ENCODE measurements at places on chromosomes 7 and 10. TPM values are rescaled to one million over a fixed set of nuclear protein-coding genes. Genes with fewer than 3 reads are reported as not detected.

Gene GPER1
- 3.6 TPM for total RNA-seq

Gene AMZ1
- not detected for total RNA-seq

DNA sequence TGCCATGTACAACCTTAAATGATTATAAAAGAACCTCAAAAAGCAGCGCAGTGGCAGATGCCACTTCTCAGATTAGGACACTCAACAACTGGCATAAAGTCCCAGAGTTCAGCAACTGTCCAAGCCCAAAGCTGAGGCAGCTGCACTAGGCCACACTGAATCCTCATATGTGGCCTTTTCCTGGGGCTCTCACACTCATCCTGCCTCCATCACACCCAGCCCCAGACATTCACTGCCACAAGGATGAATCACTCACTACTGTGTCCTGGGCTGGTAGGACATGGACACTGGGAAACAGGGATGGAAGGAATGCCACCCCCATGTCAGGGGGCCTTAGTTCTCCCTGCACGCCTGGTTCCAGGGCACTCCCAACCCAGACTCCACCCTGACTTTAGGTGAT is 547.7 kb downstream of the TNS3 start:
- H3K27me3 ChIP-seq, result no peaks in the 10 kb centered on the region
- DNase-seq, result no peak
- H3K4me3 ChIP-seq, result no peak overlapping the region
- no peak overlapping the region for H3K27ac ChIP-seq
- no peaks in the 10 kb centered on the region for H3K36me3 ChIP-seq

- no peaks in the 10 kb centered on the region for H3K4me1 ChIP-seq
- peak; percentile 28 for DNase-seq
- peak overlapping the region; percentile 22 for H3K27ac ChIP-seq
- no peaks in the 10 kb centered on the region for H3K27me3 ChIP-seq
- H3K4me3 ChIP-seq, result no peak overlapping the region
These were observed 49.5 kb upstream of the PHYHIPL start for GRCh38 chr10:59126991-59127390.

Gene PAPOLB
- not detected for total RNA-seq

Gene NUTM2D
- total RNA-seq, result 5.0 TPM

- no peaks in the 10 kb centered on the region for H3K4me1 ChIP-seq
- H3K27me3 ChIP-seq, result no peaks in the 10 kb centered on the region
These were observed 72.0 kb upstream of the ZMIZ1 start for GRCh38 chr10:78996792-78997129.

DNA sequence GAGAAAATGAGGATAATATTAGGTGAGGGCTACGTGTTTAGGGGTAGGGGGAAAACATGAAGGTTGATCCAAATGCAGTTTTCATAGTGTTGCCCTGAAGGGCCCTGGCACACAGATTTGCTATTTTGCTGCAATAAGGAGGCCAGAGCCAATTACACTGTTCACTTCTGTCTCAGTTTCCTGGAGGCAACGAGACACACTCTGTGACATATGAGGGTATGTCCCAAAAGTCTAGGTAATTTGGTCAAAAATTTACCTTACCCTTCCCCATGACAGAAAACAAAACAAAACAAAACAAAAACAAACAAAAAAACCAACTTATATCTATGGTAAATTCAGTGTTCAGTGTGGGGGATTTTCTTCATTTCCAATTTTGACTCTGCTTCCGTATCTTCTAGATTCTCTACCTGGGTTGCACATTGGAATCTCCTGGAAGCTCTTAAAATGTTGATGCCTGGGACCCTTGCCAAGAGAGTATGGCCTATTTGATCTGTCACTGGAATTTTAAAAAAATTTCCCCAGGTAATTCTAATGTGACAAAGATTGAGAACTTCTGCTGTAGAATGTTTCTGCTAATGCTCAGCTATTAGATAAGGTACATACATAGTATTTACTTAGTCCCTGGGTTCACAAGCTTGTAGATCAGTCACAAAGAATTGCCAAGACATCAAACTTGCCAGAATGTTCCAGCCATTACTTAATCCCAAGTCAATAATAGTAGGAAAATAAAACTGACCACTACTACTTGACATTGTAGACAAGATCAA is 139.5 kb downstream of the SEMA3E start:
- H3K27me3 ChIP-seq, result no peaks in the 10 kb centered on the region
- no peak overlapping the region for H3K4me3 ChIP-seq
- H3K27ac ChIP-seq, result no peak overlapping the region
- no peaks in the 10 kb centered on the region for H3K36me3 ChIP-seq

Gene SEC31B
- 2.3 TPM for total RNA-seq

GRCh38 chr10:24208661-24209431 is at the start of gene KIAA1217:
Gene KIAA1217, plus strand, starts transcription at chr10:24209138. Its CDS starts 56 bp downstream, at chr10:24209194.
- peaks cover 35% of the 10 kb centered on the region for H3K4me1 ChIP-seq
- DNase-seq, result peak; percentile 75
- H3K27me3 ChIP-seq, result no peaks in the 10 kb centered on the region
- peak within 1 kb of the TSS; percentile 94 for H3K27ac ChIP-seq
- H3K4me3 ChIP-seq, result peak within 1 kb of the TSS; percentile 61

GRCh38 chr7:98307971-98308466 is 26.5 kb downstream of the BRI3 start:
- no peak for DNase-seq
- no peak overlapping the region for H3K27ac ChIP-seq
- peaks cover 18% of the 10 kb centered on the region for H3K4me1 ChIP-seq
- no peaks in the 10 kb centered on the region for H3K36me3 ChIP-seq

DNA sequence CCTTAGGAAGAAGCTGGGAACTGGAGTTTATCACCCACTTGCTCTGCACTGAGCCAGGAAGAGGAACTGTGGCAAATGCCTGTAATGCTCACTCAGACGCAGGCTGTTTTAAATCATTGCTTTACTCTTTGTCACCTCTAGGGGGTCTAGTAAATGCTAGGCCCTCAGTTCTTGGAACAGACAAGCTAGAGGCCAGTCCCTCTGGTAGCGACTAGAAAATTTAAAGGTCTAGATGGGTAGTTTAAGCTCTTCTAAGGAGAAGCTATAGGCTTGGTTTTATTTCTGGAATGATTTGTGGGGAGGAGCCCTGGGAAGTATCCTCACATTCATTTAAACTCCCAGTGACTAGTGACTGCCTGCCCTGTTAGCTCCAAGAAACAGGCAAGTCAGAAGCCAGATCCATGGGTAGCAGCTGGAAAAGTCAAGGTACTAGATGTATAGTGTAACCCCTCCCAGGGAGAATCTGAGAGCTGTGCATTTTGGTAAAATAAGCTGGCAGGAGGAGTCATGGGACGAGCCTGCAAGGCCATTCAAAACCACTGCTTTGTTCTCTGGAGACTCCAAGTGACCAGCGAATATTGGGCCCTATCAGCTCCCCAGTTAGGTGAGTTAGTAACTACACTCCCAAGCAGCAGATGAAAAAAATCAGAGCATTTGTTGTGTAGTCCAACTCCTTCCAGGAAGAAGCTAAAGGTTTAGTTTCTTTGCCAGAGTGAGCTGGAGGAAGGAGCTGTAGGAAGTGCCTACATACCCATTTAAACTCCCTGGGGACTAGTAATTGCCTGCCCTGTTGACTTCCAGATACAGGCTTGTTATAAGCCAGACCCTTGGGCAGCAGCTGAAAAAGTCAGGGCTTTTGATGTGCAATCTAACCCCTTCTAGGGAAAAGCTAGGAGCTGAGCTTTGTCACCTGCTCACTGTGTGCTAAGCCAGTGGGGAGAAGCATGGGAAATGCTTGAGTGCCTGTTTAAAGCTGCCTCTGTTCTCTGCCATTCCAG is 68.9 kb downstream of the DYNC1I1 start:
- no peak overlapping the region for H3K4me3 ChIP-seq
- no peak overlapping the region for H3K27ac ChIP-seq
- DNase-seq, result no peak
- no peaks in the 10 kb centered on the region for H3K36me3 ChIP-seq

DNA sequence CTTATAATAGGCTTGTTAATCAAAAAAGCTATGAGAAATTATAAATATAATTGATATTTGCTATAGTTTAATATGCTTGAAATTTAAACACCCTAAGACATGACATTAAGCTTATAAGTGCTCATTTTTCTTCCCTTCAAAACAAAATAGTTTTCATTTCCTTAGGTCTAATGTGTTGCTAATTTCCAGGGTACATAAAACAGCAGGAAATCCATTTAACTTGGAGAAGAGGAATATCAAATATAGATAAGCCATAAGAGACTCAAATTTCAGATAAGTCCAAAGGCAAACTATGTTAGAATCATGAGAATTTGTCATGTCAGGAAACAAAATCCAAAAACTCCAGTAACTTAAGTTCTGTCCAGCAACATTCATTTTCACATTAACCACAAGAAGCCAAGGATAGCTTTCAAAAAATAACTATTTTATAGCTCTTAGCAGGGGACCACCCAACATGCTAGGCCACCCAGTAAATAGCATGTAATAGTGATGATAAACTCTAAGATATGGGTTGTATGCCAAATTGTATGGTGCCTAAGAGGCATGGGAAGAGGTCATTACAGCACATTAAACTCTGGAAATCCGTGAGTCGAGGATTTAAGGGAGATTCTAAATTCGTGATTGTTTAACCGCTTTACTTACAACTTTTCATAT is 298.1 kb downstream of the CRPPA start:
- DNase-seq, result no peak
- H3K27me3 ChIP-seq, result no peaks in the 10 kb centered on the region
- no peak overlapping the region for H3K4me3 ChIP-seq
- no peaks in the 10 kb centered on the region for H3K36me3 ChIP-seq
- no peak overlapping the region for H3K27ac ChIP-seq

DNA sequence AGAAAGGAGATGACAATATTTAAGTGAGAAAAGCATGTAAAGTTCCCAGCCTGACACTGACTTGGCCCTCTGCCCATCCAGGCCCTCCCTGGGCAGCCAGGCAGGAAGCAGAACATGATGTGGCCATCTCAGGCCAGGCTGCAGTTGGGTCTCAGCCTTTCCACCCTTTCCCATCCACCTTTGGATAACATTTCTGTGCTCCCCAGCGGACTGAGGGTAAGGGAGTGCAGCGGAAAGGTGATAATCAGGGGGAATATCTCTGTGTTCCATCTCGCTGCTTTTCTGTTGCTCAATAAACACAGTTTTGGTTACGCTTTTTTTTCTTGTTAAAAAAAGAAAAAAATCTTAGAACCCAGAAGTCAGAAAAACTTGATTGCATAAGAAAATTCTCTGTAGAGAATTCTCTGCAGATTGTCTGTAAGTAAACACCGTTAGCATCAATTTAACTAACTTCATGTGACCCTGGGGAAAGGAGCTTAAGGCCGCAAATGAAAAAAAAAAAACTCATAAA is 37.2 kb upstream of the TARP start:
- H3K4me1 ChIP-seq, result no peaks in the 10 kb centered on the region
- no peaks in the 10 kb centered on the region for H3K27me3 ChIP-seq
- no peak overlapping the region for H3K4me3 ChIP-seq
- H3K36me3 ChIP-seq, result no peaks in the 10 kb centered on the region
- H3K27ac ChIP-seq, result no peak overlapping the region

DNA sequence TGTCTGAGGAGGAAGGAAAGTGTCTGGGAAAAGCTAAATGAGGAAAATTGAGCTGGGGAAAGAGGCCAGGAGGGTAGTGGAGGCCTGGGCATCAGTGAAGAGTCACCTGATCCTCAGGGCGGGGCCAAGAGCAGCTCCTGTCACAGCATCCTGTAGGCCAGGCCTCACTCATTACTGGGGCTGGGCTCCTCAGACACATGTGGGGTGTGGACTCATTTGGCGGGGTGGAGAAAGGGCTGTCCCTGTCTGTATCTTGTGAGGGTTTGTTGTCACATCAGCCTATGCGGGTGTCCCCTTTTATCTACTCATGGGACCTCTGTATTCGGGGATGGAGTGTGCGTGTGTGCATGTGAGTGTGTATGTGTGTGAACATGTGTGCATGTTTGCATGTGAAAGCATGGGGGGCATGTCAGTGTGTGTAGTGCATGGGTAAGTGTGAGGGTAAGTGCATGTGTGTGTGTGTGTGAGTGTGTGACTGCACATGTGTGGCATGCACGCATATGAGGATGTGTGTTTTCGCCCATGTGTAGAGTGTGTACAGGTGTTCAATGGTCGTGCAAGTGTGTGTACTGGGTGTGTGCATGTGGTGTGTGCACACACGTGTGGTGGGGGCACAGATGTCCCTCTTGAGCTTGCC is 67.8 kb downstream of the RAMP3 start:
- DNase-seq, result no peak
- peaks cover 2% of the 10 kb centered on the region for H3K27me3 ChIP-seq
- H3K36me3 ChIP-seq, result no peaks in the 10 kb centered on the region
- H3K27ac ChIP-seq, result no peak overlapping the region
- no peak overlapping the region for H3K4me3 ChIP-seq
- H3K4me1 ChIP-seq, result no peaks in the 10 kb centered on the region

Gene PGAM1
- total RNA-seq, result 214 TPM

DNA sequence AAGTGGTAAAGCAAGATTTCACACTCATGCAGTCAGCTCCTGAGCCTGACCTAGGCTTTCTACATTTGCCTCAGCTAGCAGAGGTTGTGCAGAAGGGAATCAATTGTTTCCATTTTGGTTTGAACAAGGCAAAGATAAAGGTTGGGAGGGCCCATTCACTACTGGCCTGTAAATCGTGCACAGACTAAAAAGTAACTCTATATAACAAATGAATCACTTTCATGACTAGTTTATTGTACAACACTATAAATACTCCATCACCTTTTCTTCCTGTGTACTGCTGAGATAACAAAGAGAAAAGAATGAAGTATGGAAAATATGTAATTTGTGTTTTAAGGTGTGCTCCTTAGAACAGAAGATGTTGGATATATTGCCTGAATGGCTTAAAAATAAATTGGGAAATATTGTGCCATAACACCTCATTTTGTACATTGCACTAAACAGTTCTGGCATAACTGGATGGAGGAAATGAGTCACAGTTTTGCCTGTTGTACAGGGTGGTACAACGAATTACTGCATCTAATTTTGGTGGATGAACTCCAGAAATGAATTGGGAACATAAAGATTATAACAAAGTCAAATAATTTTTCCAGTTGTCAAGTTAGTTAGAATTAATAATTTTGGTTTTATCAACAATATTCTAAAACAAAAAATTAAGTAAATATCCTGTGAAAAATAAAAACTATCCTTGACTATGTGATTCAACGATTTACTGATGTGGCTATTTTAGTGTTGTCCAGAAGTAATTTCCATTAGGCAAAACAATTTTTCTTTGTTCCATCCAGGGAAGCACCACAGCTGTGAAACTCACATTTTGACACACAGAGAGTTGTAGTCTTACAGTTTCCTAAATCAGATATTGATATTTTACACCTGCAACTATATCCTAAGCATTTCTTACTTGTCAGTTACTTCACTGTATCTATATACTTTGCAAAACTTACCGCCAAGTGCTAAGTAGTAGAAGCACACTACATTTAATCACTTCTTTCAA is 18.0 kb downstream of the SEMA3C start:
- H3K27me3 ChIP-seq, result no peaks in the 10 kb centered on the region
- DNase-seq, result no peak
- no peaks in the 10 kb centered on the region for H3K36me3 ChIP-seq
- no peaks in the 10 kb centered on the region for H3K4me1 ChIP-seq

Measured in hepatocyte (in vitro differentiated cells).